CD4-positive, alpha-beta T cell treated with Interleukin-17A for 1 hour (primary cell): ENCODE measurements at places on chromosomes 2 and 18.

DNA sequence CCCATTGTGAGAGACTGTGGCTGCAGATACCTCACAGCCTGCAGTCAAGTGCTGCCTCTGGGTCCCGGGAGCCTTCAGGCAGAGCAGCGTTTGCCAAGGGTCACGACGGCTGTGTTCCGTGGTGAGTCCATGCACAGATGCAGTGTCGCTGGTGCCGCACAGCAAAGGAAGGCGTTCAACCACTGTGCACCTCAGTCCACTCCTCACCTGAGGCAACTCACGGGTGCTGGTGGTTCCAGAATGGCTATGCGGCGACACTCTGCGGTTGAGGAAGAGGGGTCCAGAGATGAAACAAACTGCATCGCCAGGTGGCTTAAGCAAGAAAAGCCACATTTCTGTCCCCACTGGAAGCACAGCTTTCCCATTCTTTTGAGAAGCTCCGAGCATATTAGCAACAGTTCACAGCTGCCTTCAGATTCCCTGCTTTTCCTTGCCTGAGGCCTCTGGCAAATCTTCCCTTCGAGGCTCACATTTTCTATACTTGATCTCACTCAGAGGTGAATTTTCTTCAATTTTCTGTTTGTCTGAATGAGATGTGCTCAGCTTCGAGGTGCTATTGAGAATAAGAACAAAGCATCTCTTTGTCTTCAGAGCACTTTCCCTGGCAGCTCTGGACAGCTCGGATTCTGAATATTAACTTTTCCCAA lies 208.8 kb upstream of the TWIST2 start:
- DNase-seq, result no peak

GRCh38 chr18:46563317-46563716 lies 93.7 kb downstream of the LOXHD1 start:
- DNase-seq, result no peak

DNA sequence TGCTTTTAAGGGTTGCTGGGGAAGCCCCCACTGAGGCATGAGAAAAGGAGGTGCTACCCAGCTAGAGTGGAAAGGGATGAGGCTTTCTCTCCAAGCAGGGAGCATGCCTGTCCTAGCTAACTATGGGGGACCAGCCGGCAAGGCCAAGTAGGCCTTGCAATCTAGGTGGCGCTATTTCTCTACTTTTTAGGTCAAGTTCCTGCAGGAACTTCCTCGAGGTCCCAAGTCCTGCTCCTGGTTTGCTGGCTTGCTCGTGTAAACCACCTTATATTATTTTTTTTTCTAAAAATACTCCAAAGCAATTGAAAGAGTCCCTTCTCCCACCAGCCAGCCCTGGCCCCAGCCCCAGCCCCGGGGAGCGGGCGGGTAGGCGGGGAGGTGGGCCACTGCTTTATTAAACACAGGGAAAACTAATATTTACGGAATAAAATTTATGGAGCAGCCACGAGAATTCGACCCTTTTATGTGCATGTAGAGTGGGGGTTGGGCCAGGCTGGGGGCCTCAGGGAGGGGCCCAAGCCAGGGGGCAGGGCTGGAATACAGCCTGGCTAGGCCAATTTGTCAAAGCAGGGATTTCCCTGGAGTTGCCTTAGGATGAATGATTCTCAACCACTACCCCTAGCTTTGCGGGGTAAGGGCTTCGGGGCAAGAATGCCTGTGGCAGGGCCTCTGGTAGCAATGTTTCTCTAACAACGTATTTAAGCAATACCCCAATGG lies 12.8 kb upstream of the IHH start:
- DNase-seq, result peak; percentile 26

- DNase-seq, result no peak
These were observed 98.7 kb downstream of the TCF4 start for GRCh38 chr18:55489034-55489986.

- DNase-seq, result no peak
These were observed 15.6 kb downstream of the RNF144A start for GRCh38 chr2:6932828-6933227.

DNA sequence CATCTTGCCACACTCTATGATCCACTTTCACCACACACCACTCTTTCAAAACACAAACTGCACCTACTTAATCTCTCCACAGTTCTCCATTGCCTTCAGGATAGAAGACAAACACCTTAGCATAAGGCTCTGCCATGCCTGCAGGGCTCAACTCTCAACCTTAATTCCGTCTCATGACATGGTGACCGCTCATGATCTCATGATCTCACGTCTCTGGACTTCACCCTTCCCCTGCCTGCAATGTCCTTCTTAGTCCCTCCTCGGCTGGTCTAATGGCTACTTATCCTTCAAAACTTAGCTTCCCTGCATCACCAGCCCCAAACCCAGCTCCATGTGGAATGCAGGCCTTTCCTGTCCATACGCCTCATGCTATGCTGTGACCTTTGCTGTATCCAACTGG lies 85.3 kb downstream of the ACVR1 start:
- DNase-seq, result no peak

- peak; percentile 23 for DNase-seq
These were observed 30.6 kb downstream of the KCMF1 start for GRCh38 chr2:85001595-85001994.

DNA sequence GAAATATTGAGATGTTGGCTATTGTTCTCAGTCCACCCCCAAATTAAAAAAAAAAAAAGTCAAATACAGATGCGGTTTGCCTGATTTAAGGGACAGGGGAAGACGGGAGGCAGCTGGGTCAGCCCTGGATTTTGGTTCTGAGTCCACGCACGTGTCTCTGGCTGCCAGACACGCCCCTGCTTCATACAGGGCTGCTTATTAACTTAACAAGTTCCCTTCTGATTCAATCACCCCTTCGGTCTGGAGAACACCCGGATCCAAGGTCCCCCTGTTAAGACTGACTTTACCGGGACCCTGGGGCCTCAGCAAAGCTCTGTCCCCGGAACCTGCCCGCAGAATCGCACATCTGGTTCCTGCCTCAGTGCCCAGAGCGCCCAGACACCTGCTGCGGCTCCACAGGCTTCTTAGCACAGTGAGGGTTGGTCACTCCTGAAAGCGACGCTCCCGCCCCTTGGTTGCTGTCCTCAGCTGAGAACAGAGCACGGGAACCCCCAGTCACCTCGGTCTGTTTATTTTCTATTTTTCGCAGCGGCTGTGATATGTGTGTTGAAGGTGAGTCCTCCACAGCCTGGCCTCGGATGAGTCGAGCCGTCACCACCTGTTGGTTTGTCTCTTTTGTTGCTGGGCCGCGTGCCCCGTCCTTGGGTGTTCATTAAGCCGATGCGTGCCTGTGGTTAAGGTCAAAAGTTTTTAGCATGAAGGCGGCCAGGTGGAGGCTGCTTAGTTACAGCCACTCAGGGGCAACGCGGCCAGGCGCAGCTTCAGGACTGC lies 57.2 kb downstream of the RTP5 start:
- no peak for DNase-seq

DNA sequence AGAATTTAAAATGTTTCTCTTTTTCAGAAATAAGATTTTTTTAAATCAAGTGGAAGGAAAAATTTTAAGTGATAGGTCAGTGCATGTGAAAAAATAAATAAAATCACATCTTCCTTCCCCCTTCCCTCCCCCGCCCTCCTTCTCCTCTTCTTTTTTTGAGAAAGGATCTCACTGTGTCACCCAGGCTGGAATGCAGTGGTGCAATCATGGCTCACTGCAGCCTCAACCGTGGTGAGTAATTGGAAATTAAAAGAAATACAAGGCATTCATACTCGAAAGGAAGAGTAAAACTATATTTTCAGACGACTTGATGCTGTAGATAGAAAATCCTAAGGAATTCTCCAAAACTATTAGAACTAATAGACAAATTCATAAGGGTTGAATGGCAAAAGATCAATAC lies 16.9 kb upstream of the CRACDL start:
- DNase-seq, result no peak

DNA sequence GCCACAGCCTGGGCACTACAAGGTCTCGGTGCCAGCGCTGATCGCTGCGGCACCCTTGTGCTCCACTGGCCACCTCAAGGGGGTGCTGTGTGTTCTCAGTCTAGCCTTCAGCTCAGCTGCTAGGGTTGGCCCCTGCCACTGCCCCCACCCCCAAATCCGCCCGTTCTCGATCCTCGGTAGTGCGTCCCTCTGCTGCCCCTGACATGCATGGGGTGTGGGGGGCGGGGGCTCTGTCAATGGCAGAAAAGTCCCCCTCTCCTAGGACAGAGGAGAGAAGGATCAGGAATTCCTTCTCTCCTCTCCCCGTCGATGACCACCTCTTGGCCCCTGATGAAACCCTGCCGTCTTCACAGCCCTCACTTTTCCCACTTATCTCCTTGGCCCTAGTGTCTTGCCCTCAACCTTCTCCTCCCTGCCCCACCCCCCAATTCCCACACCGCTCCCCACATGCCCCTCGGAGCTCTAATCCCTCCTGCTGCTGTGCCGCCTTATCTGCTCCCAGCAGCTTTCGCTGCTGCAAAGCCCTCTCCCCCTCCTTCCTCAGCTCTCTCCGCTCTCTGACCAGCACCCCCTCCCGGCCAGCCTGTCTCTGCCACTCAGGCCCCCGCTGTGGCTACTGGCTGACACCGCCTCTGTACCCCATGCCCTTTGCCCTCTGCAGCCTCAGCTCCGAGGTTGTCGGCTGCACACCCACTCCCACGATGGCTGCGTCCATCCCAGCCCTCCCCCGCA lies 4.3 kb upstream of the ASIC4 start:
- peak; percentile 36 for DNase-seq

DNA sequence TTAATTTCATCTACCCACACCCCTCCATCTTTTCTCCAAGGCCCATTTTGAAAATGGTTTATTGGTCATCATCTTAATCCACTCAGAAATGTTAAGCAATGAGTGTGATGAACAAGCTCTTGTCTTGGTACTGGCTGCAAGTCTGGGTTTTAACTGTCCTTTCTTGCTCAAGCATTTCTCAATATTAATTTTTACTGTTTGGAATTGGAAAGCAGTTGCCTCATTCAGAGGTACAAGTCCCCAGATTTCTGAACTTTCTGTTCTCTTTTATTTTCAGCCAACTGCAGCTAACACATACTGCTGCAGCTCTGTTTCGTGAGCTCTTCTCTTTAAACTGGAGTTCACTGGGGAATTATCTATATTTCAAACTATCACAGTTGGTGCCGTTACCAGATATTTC lies 99.4 kb upstream of the TEX51 start:
- no peak for DNase-seq
